ENCODE measurements at places on chromosomes 11 and 22.

DNA sequence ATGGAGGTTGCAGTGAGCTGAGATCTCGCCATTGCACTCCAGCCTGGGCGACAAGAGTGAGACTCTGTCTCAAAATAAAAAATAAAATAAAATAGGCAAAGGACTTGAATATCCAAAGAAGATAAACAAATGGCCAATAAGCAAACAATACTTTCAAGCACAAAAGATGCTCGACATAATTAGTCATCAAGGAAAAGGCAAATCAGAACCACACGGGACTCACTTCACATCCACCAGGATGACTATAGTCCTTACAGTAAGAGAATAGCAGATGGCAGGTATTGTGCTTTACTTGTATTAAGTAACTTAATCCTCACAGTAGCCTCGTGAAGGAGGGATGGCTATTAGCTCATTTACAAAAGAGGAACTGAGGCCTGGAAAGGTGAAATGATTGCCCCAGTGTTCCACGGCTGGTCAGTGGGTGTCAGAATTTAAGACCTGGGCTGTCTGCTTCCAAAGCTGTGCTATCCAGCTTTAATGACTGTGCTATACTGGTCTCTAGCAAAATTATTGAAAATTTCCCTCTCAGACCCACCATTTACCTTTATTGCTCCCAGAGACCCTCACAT lies 40.2 kb upstream of the RBFOX2 start:
- no peak for DNase-seq

DNA sequence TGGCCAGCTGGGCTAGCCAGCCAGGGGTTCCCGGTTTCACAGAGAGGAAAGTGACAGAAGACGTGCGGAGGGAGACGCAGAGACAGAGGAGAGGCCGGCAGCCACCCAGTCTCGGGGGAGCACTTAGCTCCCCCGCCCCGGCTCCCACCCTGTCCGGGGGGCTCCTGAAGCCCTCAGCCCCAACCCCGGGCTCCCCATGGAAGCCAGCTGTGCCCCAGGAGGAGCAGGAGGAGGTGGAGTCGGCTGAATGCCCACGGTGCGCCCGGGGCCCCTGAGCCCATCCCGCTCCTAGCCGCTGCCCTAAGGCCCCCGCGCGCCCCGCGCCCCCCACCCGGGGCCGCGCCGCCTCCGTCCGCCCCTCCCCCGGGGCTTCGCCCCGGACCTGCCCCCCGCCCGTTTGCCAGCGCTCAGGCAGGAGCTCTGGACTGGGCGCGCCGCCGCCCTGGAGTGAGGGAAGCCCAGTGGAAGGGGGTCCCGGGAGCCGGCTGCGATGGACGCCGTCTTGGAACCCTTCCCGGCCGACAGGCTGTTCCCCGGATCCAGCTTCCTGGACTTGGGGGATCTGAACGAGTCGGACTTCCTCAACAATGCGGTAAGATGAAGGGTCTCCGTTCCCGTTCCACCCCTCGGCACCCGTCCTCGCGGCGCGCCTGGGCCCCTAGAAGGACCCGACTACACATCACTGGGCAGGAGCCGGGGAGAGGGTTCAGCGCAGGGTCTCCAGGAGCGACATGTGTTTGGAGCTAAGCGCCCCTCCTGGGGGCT lies at the start of gene CREB3L1:
Gene CREB3L1 (plus strand): TSS at position 41 of the 765 bp plus-strand sequence. CDS start 450 bp downstream, at position 491.
- DNase-seq, result no peak

DNA sequence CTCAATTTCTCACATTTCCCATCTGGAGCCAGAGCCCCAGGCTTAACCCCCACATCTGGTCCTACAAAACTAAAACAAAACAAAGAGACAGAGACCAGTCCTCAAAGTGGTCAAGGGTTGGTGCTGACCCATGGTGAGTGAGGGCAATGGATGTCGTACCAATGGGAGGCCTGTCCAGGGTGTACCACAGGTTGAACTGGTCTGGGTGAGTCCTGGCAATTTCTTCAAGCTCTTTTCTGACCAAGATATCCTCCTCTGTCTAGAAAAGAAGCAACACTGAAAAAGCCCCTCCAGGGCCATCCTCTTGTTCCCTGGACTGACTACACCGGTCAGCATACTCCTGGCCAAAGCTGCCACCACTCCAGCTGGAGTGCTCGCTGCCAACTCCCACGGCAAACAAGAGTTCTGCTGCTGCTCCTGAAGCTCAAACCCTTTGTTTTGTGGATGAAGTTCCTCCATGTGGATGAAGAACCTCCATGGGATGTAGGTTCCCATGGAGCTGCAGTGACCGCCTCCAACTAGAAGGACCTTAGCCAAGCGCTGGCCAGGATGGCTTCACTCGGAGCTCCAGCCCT lies 6.9 kb downstream of the CYB5R2 start:
- DNase-seq, result no peak

GRCh38 chr22:44352378-44353035 lies 39.8 kb upstream of the SHISAL1 start:
- no peak for DNase-seq

GRCh38 chr11:14346303-14346955 lies 12.6 kb downstream of the RRAS2 start:
- DNase-seq, result no peak

DNA sequence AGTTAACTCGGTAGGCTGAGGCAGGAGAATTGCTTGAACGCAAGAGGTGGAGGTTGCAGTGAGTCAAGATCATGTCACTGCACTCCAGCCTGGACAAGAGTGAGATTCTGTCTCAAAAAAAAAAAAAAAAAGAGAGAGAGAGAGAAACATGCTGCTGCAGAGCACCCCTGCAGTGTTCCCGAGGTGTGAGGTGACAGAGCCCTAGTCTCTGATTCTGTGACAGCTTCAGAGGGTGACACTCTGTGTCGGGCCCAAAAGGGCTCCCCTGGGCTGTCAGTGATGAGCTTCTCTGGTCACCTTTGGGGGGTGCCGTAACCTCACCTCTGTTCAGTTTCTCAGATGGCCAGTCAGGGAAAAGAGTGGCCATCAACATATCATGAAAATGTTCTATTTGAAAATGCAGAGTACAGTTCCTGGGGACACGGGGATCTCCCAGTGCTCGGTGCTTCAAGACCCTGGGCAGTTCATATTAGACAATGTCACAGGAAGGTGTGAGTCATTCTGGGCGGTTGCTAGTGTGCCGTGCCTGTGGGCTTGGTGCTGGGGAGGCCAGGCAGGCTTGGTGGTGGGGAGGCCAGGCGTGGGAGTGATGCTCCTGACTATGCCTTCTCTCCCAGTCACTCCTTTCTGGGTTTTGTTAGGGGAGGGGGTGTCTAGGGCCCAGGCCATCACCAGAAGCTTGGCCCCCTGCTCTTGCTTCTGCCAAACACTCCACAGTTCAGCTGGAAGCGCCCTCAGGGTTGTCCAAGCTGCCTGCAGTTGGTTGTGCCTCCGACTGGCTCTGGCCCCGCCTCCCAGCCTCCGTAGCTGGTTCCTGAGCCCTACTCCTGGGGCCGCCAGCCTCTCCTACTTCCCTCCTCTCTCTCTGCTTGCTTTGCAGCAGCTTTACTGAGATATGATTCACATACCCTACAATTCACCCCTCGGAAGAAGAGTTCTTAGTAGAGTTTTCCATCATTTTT lies 52.5 kb upstream of the CLDN5 start:
- DNase-seq, result no peak

DNA sequence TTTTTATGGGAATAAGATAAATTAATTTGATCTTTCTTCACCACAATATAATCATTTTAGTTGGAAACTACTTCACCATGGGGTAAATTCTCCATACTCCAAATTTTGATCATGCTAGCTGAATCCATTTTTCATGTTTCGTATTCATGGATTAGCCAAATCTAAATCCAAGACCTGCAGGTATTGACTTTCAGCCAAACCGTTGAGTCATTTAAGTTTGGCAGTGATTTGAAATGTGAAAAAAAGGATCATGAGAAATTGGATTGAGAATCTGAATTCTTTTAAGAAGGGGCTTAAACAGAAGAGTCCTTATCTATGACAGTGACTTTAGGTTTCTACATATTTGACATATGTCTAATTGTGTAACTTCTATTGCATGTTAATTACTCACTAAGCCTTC lies 5.3 kb downstream of the GAS2 start:
- no peak for DNase-seq

GRCh38 chr22:44369293-44369661 lies 56.5 kb upstream of the SHISAL1 start:
- no peak for DNase-seq

GRCh38 chr22:25490896-25491295 lies 73.6 kb upstream of the GRK3 start:
- DNase-seq, result no peak

- no peak for DNase-seq
Observed at GRCh38 chr11:48055292-48056132, 75.2 kb downstream of the PTPRJ start.

All from NCI-H1105 (cell line).